GM06990 (cell line): ENCODE measurements at places on chromosomes 6 and 20.

DNA sequence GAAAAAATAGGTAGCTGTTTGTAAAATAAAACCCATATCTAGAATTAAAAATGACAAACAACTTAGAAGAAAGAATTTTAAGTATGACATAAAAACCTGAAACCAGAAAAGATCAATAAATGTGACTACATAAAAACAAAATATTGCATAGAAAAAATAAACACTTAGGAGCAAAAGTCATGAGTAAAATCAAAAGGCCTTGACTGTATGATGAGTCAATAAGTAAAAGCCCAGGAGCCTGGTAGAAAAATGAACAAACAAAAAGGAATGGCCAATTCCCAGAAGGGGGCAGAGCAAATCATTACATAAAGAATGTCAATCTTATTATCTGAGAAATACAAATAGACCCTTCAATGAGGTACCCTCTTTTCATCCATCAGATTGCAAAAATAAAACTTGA lies 20.7 kb upstream of the ENPP1 start:
- no peak for DNase-seq

- DNase-seq, result peak; percentile 57
Measured at GRCh38 chr6:169722362-169723199, 1.7 kb downstream of the PHF10 start.

GRCh38 chr20:11140359-11140758 lies 466.6 kb upstream of the JAG1 start:
- no peak for DNase-seq

DNA sequence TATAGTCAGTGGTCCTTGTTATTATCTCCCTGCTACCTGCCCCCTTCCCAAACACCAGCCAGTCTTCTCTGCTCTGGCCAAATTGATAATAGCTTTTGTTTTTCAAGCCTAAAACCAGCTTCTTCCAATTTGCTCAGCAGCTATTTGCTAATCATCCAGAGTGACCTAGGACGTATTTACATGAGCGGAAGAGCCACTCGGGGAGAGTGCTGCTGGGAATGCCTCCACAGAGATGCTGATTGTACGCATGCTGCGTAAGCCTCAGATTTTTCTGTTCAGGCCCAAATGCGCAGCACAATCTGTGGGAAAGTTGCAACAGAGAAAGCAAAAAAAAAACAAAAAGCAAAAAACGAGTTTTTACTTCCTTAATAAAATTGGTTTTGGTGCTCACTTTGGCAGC lies 24.4 kb upstream of the ID1 start:
- DNase-seq, result no peak
